ENCODE measurements at places on chromosomes 3 and 15. TPM values are rescaled to one million over a fixed set of nuclear protein-coding genes. Genes with fewer than 3 reads are reported as not detected.

CXCR6 gene
- total RNA-seq: not detected

ADAMTS7 gene
- total RNA-seq: 43.1 TPM

SLC4A7 gene
- 66.6 TPM for total RNA-seq

CYP8B1 gene
- total RNA-seq: not detected

LRRIQ4 gene
- not detected for total RNA-seq

LRRN1 gene
- 199 TPM for total RNA-seq

DNAH12 gene
- not detected for total RNA-seq

- H3K36me3 ChIP-seq: no peaks in the 10 kb centered on the region
- no peak for DNase-seq
- H3K4me1 ChIP-seq: peaks cover 3% of the 10 kb centered on the region
- H3K27ac ChIP-seq: no peak overlapping the region
- no peaks in the 10 kb centered on the region for H3K27me3 ChIP-seq
Observed at GRCh38 chr3:98737301-98737700, 25.8 kb upstream of the ST3GAL6 start.

GRCh38 chr15:63597038-63597790 lies at the start of gene FBXL22:
FBXL22 (plus strand) TSS chr15:63597387; CDS start chr15:63597393, 6 bp downstream.
- H3K27me3 ChIP-seq: no peaks in the 10 kb centered on the region
- no peak for DNase-seq
- no peak within 1 kb of the TSS for H3K4me3 ChIP-seq
- H3K27ac ChIP-seq: no peak within 1 kb of the TSS
- H3K36me3 ChIP-seq: no peaks in the 10 kb centered on the region

GRCh38 chr3:25582242-25582641 lies 82.5 kb downstream of the TOP2B start:
- H3K27ac ChIP-seq: no peak overlapping the region
- no peaks in the 10 kb centered on the region for H3K36me3 ChIP-seq
- no peaks in the 10 kb centered on the region for H3K4me1 ChIP-seq
- H3K27me3 ChIP-seq: no peaks in the 10 kb centered on the region
- DNase-seq: no peak

- no peak overlapping the region for H3K27ac ChIP-seq
- H3K4me1 ChIP-seq: no peaks in the 10 kb centered on the region
- H3K4me3 ChIP-seq: no peak overlapping the region
- H3K36me3 ChIP-seq: no peaks in the 10 kb centered on the region
- no peaks in the 10 kb centered on the region for H3K27me3 ChIP-seq
Observed at GRCh38 chr3:82177774-82178173, 416.3 kb upstream of the GBE1 start.

DNA sequence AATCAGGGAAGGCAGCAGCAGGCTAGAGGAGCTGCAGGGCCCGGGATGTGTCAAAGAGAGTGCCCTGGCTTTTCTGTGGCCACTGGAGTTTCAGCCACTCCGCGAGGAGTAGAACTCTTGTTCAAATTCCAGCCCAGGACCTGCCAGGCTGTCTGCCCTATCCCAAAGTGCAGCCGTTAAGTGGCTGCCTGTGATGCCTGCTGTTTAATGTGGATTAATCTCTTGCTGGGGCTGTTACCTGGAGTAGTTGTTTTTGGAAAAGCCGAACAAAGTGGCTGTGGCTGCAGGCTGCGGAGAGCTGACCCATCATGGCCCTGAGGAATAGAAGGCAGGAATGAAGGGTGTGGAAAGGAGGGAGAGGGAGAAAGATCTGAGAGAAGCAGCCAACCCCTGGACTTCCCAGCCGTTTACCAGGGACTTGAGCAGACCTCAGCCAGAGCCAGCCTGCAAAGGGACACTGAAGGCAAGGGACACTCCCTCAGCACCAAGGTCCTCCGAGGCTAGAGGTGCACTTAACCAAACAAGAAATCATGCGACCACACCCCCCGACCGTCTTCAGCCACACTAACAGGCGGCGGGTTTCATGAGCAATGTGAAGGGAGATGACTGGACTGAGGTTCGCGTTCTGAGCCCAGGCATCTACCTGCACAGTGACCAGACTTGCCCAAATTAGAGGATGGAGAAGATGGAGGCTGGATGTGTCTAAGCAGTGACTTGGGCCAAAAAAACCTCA lies 4.7 kb downstream of the CDAN1 start:
- DNase-seq: no peak
- H3K27me3 ChIP-seq: no peaks in the 10 kb centered on the region
- peaks cover 41% of the 10 kb centered on the region for H3K36me3 ChIP-seq
- no peak overlapping the region for H3K4me3 ChIP-seq
- no peak overlapping the region for H3K27ac ChIP-seq

DNA sequence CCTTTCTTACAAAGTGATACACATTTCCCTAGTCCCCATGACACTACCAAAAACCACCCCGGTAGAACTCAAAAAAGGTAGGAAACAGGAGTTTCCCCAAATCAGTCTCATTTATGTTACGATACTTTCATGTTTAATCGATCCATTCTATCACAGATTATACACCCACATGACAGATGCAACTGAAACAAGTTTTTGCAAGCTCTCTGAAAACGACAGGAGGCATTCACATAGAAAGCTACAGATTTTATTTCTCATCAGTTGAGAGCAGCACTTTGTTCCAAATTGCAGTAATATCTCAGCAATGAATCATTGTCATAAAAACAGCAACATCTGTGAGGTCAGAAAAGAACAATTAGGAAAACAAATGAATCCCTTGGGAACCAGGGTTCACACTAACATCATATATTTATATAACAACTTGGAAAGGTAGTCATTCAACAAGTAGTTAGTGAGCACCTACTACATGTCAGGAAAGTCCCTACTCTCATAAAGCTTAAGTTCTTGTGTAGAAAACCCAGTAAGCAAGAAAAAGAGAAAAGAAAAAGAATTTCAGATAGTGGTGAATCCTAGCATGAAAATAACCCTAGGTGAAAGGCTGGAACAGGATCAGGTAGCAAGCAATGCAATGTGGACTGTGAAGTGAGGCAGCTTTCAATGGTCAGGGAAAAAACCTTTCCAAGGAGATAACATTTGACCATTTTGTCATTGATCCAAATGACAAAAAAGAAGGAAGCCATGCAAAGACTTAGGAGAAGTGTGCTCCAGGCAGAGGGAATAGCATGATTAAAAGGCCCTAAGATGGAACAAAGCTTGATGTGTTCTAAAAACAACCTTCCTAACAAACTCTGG lies 8.3 kb downstream of the PLD1 start:
- H3K36me3 ChIP-seq: no peaks in the 10 kb centered on the region
- no peak overlapping the region for H3K4me3 ChIP-seq
- DNase-seq: no peak
- H3K27me3 ChIP-seq: no peaks in the 10 kb centered on the region
- no peak overlapping the region for H3K27ac ChIP-seq
- no peaks in the 10 kb centered on the region for H3K4me1 ChIP-seq

DNA sequence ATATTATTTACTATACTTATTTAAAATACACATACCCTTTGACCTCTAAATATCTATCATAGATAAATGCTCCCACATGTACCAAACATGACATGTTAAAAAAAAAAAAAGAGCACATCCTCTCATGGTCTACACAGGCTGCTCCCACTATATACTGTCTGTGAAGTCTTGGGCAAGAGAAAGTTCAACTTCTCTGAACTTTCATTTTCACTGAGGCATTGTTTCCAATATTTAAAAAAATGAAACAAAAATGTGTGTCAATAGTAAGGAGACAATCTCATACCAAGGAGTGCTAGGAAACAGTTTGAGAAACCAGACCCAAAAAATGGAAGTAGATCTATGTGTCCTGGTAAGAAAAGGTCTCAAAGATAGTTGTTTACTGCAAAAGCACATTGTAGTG lies 29.3 kb downstream of the SLC4A7 start:
- H3K4me3 ChIP-seq: no peak overlapping the region
- no peak overlapping the region for H3K27ac ChIP-seq
- no peaks in the 10 kb centered on the region for H3K27me3 ChIP-seq
- H3K4me1 ChIP-seq: no peaks in the 10 kb centered on the region

- H3K36me3 ChIP-seq: no peaks in the 10 kb centered on the region
- no peak overlapping the region for H3K4me3 ChIP-seq
- no peaks in the 10 kb centered on the region for H3K27me3 ChIP-seq
Observed at GRCh38 chr3:194999491-194999890, 271.5 kb downstream of the XXYLT1 start.

DNA sequence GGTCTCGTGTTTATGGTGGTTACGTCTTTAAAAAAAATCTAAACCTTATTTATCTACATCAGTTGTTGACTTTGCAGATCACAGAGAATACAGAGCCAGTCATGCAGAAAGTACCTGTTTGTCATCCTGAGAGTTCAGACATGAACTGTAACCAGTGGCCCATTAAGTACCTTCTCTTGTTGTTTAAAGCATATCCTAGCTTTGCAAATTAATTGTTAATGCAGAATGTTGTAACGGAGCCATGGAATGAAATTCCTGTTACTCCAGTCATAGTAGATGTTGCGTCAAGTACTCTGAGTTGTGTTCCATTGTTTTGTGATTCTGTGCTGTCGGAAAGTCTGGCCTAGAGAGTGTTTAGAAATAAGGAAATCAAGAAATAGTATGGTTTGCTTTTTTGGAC lies 205.2 kb downstream of the RBMS3 start:
- H3K4me3 ChIP-seq: no peak overlapping the region
- H3K4me1 ChIP-seq: 0 out of 2 replicates have a peak, but pooled peaks cover 2% of the 10 kb centered on the region
- no peaks in the 10 kb centered on the region for H3K36me3 ChIP-seq
- no peak overlapping the region for H3K27ac ChIP-seq
- H3K27me3 ChIP-seq: no peaks in the 10 kb centered on the region

DNA sequence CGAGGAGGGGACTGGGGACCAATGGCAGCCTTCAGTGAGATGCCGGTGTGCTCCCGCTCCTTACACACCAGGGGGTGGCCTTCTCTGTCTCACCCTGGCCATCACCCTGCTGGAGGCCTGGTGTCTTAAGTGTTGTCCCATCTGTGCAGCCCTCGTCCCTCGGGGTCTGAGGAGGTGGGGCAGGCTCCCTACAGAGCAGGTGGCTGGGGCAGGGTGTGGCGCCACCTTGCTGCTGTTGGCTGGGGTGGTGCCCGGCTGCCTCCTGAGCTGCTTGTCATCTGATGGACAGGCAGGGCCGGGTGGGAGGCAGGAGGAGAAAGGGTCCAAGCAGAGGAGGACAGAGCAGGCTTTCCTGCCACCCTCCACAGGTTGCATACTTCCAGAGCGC lies 25.9 kb downstream of the PTPN23 start:
- no peak overlapping the region for H3K27ac ChIP-seq
- no peaks in the 10 kb centered on the region for H3K4me1 ChIP-seq
- peaks cover 24% of the 10 kb centered on the region for H3K36me3 ChIP-seq
- H3K27me3 ChIP-seq: no peaks in the 10 kb centered on the region

Measured in H1 (cell line).